ENCODE measurements at places on chromosomes 16 and 17.

- DNase-seq = no peak
Observed at GRCh38 chr16:11624205-11624604, 37.5 kb upstream of the LITAF start.

GRCh38 chr16:86046667-86047270, 147.8 kb downstream of the IRF8 start:
- DNase-seq = no peak

DNA sequence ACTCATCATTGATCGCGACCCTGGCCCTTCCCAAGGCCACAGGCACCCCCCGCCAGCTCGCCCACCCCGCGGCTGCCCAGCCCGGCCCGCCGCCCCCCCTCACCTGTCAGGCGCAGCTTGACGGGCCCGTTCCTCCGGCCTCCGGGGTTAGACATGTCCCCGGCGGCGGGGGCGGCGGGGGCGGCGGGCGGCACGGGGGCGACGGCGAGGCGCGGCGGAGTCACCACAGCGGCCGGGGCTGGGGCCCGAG, 456 bp downstream of the SMURF2 start:
- no peak for DNase-seq

GRCh38 chr16:49473773-49474172, 100.2 kb downstream of the C16orf78 start:
- peak; percentile 46 for DNase-seq

DNA sequence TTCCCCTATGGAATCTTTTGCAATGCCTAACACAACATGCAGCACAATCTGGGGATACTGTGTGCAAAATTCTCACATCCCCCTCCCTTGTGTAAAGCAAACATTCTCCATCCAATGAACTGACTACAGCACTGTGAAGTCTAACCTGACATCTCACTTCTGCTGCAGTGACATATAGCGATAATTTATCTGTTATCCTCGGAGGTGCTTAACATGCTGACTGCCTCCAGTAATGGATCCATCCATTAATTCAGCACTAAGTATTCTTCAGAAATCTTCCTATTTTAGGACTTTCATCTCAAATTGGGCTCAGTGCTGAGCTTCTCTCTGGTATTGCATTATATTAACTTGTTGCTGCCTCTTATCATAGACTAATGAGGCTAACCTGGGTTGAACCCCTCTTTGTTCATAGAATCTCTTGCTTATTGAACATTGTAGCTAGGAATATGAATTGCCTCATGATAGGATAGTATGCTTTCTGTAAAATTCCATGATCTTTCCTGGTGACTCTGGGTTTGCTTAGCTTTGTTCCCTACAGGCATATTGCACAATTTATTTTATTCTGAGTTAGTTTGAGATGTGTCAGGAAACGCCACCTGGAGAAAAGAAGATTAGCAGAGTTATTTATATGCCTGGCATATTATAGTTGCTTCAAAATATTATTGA, 187.9 kb downstream of the CNTNAP4 start:
- DNase-seq = no peak

DNA sequence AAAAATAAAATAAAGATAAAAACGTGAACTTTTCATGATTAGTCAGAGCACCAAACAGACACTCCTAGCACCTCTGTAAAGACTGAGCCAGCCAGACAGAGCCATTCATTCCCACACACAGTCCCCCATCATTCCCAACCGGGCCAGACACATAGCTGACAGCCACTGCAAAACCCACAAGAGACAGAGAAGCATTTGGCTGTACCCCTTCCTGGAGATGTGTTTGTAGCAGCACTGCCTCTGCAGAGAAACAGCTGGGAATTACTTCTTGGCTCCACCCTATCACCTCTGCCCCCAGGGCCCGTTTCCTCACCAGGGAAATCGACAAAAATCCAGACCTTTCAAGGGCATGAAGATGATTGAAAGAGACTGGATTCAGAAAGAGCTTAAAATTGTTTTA, 46.4 kb downstream of the MYH11 start:
- no peak for DNase-seq

DNA sequence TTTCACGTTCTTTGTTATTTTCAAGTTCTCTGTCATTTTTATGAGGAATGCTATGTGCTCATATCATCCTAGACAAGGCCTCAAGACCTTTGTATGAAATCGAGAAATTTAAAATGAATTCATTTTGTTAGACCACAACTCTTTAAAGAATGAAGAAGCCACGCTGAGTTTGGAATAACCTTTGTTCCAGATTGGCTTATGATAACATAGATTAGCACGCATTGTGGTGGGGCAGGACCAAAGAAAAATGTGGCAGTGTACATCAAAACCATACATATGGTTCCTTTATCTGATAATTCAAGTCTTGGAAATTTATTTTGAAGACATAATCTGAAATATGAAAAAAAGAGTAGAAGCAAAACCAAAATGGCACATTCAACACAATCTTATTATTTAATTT, 2.2 kb downstream of the HSD17B2 start:
- no peak for DNase-seq

- DNase-seq = no peak
Observed at GRCh38 chr17:76581515-76581914, 4.1 kb downstream of the ST6GALNAC2 start.

DNA sequence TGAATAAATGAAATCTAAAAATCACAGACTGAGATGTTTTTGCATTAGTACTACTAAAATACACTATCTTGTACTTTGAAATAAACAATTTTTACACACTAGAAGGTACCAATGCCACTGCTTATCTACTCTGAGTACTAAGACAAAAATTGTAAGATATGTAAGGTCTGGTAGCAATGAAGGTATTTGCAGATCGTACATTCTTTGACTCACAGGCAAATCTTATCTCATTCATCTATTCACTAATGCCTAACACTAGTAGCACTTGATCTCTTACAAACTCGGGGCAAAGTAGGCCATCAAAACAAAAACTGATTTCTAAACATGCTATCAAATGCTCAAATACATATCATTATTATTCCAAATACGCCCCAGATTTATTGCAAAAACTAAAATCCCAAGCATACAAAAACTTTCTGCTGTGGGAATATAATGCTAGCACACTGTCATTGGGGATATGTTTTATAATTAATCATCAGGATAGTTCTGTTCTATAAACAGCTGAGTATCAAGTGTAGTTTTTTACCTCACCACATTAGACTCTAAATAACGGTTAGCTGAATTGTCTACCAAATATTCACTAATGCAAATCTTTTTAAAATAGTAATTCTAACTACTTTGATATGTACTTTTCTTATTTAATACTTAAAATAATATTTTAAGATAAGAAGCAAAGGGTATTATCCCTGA, 68.0 kb downstream of the MED13 start:
- no peak for DNase-seq

- DNase-seq = no peak
Observed at GRCh38 chr16:13919330-13919682, 648 bp upstream of the ERCC4 start.

All from ascending aorta (tissue), 2 donors.